ENCODE measurements at places on chromosomes 16 and 17.
A peak's percentile ranks its signal among the peaks of the same experiment; 100 is the strongest.

DNA sequence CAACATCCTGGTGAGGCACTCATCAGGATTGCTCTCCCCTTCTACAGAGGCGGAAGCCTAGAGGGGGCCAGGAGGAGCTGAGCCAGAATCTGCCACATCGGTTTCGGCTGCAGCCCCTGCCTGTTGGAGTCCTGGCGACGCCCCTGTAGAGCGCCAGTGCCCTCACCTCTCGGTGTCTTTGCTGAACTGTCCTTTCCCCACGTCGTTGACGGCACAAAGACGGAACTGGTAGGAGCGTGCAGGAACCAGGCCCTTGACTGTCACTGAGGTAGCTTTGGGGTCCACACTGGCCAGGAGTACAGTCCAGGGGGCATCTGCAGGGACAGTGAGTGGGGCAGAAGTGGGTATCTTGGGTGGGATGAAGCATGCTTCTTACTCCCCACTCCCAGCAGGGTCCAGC is 110.3 kb upstream of the CDC42EP4 start:
- DNase-seq = no peak

- DNase-seq = no peak
Observed at GRCh38 chr17:27621536-27621935, 9.5 kb upstream of the LGALS9 start.

DNA sequence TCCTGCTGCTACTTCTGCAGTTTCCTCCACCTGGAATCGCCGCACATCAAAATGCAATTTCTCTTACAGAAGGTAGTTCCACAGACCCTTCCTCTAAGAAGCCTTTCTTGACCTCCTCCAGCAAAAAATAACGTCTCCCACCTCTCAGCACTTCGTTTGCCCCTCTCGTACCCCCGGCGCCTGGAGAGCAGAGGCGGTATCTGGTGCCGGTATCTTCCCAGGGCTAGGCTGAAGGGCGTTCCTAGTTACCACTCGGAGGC is 482 bp downstream of the DCTPP1 start:
- DNase-seq = no peak

DNA sequence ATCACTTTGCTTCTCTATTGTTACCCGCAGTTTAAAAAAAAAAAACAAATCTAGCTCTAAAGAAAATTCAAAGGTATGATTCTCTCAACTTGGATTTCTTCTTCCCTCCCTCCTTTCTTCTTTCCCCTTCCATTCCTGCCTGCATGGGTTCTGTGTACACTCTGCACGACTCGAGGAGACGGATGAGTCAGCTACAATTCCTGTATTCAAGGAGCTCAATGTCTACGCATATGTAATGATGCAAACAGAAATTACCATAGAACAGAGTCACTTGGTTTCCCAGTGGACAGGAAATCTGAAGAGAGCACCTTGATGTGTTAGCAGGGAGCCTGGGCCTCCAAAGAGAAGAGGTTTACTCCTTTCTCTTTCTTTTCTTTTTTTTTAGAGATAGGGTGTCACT is 92.3 kb downstream of the VPS53 start:
- no peak for DNase-seq

GRCh38 chr16:87489434-87490045 is 3.3 kb downstream of the ZCCHC14 start:
- no peak for DNase-seq

- no peak for DNase-seq
Observed at GRCh38 chr16:82391690-82392089, 221.7 kb upstream of the MPHOSPH6 start.

- no peak for DNase-seq
Observed at GRCh38 chr16:1433756-1434155, 2.9 kb downstream of the PERCC1 start.

DNA sequence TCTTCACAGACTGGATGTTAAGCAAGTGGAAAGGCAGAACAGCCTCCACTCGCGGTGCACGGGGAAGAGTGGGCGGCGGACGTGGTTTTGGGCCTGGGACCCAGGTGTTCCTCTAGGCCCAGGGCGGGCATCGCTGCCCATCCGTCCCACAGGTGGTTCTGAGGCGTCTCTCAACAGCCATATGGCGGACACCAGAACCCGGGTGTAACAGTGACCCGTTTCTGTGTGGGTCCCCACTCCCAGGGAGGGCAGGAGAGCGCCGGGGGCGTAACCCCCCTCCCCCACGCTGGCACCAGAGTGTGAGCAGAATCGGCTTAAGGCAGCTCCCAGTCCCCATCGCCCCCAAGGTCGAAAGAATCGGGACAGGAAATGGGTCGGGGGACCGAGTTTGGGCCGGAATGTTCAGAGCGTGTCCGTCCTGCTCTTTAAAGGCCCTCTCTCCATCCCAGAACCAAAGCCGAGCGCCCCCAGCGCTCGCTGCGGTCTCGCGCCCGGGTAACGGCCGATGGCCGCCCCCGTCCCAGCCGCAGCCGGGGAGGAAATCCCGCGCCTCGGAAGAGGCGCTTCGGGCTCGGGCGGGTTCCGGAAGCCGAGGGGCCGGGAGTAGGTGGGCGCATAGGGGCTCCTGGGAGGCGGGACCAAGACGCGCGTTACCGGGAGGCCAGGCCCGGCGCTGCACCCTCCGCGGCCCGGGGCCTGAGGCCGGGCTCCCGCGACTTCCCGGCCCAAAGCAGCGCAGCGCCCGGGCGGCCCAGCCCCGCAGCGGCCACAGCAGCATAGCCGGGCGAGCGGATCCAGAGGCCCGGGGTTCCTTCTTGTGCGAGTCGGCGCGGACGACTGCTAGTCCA is at the start of gene TK2:
TSS of gene TK2 (minus strand) at position 839 of the 848 bp plus-strand sequence. CDS start at position 778, 61 bp downstream.
- no peak for DNase-seq

- DNase-seq = no peak
Observed at GRCh38 chr16:79312502-79312901, 288.0 kb downstream of the MAF start.

DNA sequence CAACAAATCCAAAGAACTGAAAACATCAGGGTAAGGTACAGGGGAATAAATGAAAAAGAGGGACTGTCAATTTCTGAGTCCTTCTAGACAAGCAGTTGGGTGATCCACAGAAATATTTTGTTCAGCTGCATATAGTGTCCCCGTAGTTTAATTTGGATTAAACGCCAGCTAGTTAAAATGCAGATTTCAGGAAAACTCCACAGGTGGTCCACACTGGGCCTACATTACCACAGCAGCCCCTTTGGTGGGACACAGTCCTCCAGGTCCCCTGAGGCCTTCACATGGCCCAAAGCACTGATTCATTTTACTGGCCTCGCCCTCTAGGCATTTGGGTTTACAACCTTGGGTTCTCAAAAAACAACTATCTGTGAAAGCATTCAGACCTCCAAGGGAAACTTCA is 4.6 kb downstream of the ARHGAP17 start:
- no peak for DNase-seq

DNA sequence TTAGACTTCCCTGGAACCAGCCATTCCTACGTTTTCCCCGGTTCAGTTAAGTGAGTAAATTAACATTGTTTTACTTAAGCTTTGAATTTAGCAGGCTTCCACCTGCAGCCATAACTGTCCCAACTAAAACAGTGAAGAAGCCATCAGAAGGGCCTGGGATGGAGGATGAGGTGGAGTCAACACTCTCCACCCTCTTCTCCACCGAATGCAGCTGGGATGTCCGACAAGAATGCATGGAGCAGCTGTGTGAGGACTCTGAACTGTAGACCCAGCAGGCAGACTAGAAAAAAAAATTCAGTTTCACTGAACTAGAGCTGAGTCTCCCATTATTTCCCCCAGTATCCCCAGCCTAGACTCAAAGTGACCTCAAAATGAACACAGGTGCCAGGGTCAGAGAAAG is 114.8 kb downstream of the C16orf95 start:
- DNase-seq = no peak

DNA sequence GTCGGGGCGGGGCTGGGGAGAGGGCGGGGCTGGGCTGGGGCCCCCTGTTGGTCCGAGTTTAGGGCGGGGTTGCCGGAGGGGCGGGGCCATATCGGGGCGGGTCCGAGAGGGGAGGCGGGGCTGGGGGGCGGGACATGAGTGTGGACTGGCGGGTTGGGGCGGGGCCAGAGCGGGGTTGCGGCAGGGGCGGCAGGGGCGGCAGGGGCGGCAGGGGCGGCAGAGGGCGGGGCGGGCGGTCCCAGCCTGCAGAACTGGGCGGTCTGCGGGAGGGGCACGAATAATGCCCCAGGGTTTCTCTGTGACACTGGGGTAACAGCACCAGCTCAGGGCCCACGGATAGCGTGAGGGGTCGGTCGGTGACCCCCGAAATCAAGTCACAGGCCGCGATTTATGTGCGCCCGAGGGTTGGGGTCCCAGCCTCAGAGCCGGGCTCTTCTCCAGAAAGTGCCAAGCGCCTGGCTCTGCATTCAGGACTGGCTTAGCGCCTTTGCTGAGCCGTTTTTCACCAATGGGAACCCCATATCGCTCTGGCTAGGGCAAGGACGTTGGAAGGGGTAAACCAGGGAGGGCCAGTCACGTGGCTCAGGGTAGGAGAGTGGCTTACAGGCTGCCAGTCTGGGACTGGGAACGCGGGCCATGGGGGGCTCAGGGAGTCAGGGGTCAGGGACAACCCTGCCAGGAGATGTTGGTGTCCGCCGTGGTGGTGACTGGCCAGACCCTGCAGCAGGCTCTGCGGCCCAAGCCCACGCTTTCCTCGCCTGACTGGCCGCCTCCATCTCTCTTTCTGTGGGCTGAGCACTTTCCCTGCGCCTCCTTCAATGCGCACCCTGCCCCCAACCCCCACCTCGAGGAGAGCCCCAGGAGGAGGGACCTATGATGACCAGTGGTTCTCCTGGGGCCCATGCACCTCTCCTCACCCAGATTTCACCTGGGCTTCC is 1.2 kb upstream of the METTL26 start:
- no peak for DNase-seq

GRCh38 chr17:35587074-35587961 is at the start of gene AP2B1:
Gene AP2B1 (plus strand): TSS chr17:35587322. CDS start chr17:35594031, 6,709 bp downstream.
- DNase-seq = peak; percentile 68

GRCh38 chr16:12289175-12290063 is 312.9 kb downstream of the SNX29 start:
- no peak for DNase-seq

DNA sequence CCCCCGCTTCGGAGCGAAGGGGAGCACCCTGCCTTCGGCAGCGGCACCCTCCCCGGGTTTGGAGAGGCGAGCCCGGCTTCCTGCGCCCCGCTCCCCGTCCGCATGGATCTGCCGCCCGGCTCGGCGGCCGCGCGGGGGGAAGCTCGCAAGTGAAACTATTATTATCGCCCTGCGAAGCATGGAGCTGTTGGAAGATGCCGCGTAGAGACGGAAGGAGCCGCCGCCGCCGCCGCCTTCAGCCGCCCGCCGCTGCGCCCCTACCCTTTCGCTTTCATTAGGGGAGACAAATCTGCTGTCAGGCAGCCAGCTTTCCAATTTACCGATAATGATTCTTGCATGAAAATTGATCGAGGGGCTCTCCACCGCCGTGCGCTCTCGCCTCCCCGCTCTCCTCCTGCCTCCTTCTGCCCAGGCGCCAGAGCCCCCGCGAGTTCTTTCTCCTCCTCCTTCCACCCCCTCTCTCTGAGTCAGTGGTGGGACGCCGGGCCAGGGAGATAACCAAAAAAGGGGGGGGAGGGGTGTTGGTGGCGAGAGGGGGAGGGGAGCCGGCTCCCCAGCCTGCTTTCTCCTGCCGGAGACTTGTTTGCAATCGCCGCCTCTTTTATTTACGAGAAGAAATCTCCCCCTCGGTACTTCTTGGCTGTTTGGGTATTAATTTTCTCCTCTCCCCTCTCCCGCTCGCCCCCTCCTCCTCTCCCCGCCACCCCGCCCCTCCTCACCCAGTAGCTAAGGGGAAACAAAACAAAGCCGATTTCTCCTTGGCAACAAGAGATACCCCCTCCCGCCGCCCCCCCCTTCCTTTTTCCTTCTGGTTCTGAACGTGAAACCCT is 58.0 kb upstream of the GSE1 start:
- DNase-seq = no peak

Measured in SK-N-MC (cell line).